Melanocyte of skin (primary cell): ENCODE measurements at places on chromosomes 4 and X. TPM values are rescaled to one million over a fixed set of nuclear protein-coding genes. Genes with fewer than 3 reads are reported as not detected.

CXorf58 gene
- total RNA-seq, result not detected in 2 replicates

CXCL10 gene
- total RNA-seq, result 1.5 and 10.3 TPM in 2 replicates

ACOT9 gene
- total RNA-seq, result 59.5 and 78.5 TPM in 2 replicates

CXorf49B gene
- not detected in 2 replicates for total RNA-seq

DGKK gene
- not detected in 2 replicates for total RNA-seq

EOLA1 gene
- total RNA-seq, result 11.7 and 23.8 TPM in 2 replicates

DGAT2L6 gene
- total RNA-seq, result not detected in 2 replicates

WNK3 gene
- 3.3 and 4.9 TPM in 2 replicates for total RNA-seq

PRKG2 gene
- under 0.01 and 1.8 TPM in 2 replicates for total RNA-seq

GLOD5 gene
- total RNA-seq, result not detected in 2 replicates

CXCL9 gene
- total RNA-seq, result under 0.01 and 0.34 TPM in 2 replicates

PRICKLE3 gene
- total RNA-seq, result 8.4 and 9.6 TPM in 2 replicates

CLDN24 gene
- total RNA-seq, result not detected in 2 replicates

SCML2 gene
- 0.69 and 1.1 TPM in 2 replicates for total RNA-seq

MAGEA6 gene
- total RNA-seq, result not detected in 2 replicates

NUDT11 gene
- total RNA-seq, result 3.7 and 5.0 TPM in 2 replicates

CXCL6 gene
- 4.0 and 23.7 TPM in 2 replicates for total RNA-seq

AREG gene
- 0.15 and 1.7 TPM in 2 replicates for total RNA-seq

SHROOM4 gene
- total RNA-seq, result 4.5 and 5.5 TPM in 2 replicates

TXK gene
- total RNA-seq, result 0.34 and 0.36 TPM in 2 replicates

PLP2 gene
- total RNA-seq, result 28.9 and 31.6 TPM in 2 replicates

FAM50A gene
- total RNA-seq, result 27.6 and 29.0 TPM in 2 replicates

SUPT20HL2 gene
- total RNA-seq, result not detected in 2 replicates

BEX1 gene
- total RNA-seq, result 7.6 and 37.1 TPM in 2 replicates

RBM41 gene
- 22.7 and 26.9 TPM in 2 replicates for total RNA-seq

KCTD8 gene
- total RNA-seq, result not detected in 2 replicates

ITIH6 gene
- total RNA-seq, result 0.73 TPM in 1 of 2 replicates, not detected in the other

FATE1 gene
- total RNA-seq, result not detected in 2 replicates

ZNF711 gene
- 0.15 and 0.33 TPM in 2 replicates for total RNA-seq

SCOC gene
- total RNA-seq, result 49.6 and 57.1 TPM in 2 replicates

SPANXB1 gene
- total RNA-seq, result not detected in 2 replicates

LRBA gene
- 60.9 and 62.6 TPM in 2 replicates for total RNA-seq

SNCA gene
- total RNA-seq, result 180 and 210 TPM in 2 replicates

APBB2 gene
- 59.4 and 61.3 TPM in 2 replicates for total RNA-seq

KLB gene
- total RNA-seq, result under 0.01 TPM in 1 of 2 replicates, not detected in the other

TMEM47 gene
- total RNA-seq, result 1.7 and 4.0 TPM in 2 replicates

NR3C2 gene
- 1.8 and 2.1 TPM in 2 replicates for total RNA-seq

RHOXF2 gene
- not detected in 2 replicates for total RNA-seq

EGF gene
- total RNA-seq, result 0.77 and 1.7 TPM in 2 replicates

MAGEA12 gene
- not detected in 2 replicates for total RNA-seq

MTMR8 gene
- total RNA-seq, result 0.93 and 1.7 TPM in 2 replicates

NDNF gene
- not detected in 2 replicates for total RNA-seq

FOXR2 gene
- not detected in 2 replicates for total RNA-seq

LINC00632 gene
- 3.3 and 8.6 TPM in 2 replicates for total RNA-seq

GLRA2 gene
- not detected in 2 replicates for total RNA-seq

UCP1 gene
- not detected in 2 replicates for total RNA-seq

AFF2 gene
- total RNA-seq, result under 0.01 TPM in 2 replicates

ZBTB49 gene
- total RNA-seq, result 5.9 and 9.0 TPM in 2 replicates

LPAR4 gene
- total RNA-seq, result not detected in 2 replicates

SHROOM3 gene
- total RNA-seq, result under 0.01 and 0.33 TPM in 2 replicates

SYP gene
- total RNA-seq, result 1.8 and 2.1 TPM in 2 replicates

ERAS gene
- total RNA-seq, result not detected in 2 replicates

CNGA2 gene
- not detected in 2 replicates for total RNA-seq

TRAM1L1 gene
- 2.7 and 3.4 TPM in 2 replicates for total RNA-seq

COL25A1 gene
- 0.34 and 1.1 TPM in 2 replicates for total RNA-seq

CHIC2 gene
- total RNA-seq, result 26.8 and 31.3 TPM in 2 replicates

SASH3 gene
- not detected in 2 replicates for total RNA-seq

TEX13B gene
- total RNA-seq, result not detected in 2 replicates
